ENCODE measurements at places on chromosomes 12 and 14.
A peak's percentile ranks its signal among the peaks of the same experiment; 100 is the strongest.

DNA sequence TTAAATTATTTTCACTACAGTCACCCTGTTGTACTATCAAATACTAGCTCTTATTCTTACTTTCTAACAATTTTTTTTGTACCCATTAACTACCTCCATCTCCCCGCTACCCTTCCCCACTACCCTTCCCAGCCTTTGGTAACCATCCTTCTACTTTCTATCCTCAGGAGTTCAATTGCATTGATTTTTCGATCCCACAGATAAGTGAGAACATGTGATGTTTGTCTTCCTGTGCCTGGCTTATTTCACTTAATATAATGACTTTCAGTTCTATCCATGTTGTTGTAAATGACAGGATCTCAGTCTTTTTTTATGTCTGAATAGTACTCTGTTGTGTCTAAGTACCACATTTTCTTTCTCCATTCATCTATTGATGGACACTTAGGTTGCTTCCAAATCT is 117.8 kb downstream of the FIGNL2 start:
- DNase-seq: no peak

GRCh38 chr12:67331123-67331522 is 62.0 kb downstream of the CAND1 start:
- DNase-seq: no peak

DNA sequence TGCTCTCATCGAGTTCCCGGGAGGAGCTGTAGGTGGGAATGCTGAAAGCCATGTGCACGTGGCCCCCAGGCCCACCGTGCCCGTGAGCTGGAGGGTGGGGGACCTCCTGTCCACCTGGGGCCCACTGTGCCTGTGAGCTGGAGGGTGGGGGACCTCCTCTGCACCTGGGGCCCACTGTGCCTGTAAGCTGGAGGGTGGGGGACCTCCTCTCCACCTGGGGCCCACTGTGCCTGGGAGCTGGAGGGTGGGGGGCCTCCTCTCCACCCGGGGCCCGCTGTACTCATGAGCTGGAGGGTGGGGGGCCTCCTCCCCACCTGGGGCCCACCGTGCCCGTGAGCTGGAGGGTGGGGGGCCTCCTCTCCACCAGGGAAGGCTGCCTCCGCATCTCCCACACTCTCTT is 13.9 kb upstream of the NUDT14 start:
- DNase-seq: no peak

GRCh38 chr12:30810918-30811317 is 56.2 kb upstream of the CAPRIN2 start:
- DNase-seq: no peak

DNA sequence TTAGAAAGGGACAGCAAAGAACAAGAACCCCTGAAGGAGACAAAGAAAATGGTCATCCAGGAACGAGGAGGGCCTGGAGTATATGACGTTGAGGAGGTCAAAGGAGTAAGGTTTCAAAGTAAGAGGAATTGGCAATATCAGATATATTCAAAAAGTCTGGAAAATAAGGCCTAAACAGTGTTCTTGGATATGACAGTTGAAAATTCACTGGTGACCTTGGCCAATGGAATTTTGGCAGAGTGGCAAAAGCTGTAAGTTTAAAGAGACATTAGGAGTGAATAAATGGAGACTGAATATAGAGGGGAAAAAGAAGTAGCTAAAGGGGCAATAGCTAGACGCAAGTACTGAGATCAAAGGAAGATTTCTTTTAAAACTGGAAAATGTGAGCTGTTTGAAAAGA is 4.1 kb upstream of the ACTN1 start:
- DNase-seq: no peak

DNA sequence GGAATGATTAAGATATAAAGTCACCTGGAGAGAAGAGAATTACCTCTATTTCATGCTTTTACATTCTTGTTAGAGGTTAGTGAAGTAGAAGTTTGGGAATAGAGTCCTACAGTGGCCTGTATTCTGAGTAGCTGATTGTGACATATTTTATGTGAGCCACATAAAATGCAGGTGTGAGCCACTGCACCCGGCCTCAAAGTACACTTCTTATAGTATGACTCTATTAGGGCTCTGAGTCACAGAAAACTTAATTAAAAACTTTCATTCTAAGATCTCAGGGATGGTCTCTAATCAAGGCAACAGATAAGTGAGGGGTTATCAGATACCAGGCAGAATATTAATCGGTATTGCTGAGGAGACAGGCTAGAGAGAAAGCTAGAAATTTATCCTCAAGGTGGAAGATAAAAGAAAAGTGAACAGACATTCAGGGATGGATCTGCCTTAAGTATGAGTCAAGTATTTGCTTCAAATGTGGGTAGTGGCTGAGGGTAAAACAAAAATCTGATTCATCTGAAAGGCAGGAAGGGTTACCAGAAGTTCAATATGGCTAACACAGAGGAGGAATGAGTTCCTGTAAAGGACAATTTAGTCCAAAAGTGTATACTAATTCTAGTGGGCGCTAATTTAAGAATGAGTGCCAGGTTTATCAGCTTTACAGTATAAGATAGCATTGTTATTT is 5.5 kb upstream of the G2E3 start:
- peak; percentile 78 for DNase-seq

- no peak for DNase-seq
Measured at GRCh38 chr14:100065942-100066574, 836 bp downstream of the EVL start.

- no peak for DNase-seq
Measured at GRCh38 chr12:52602552-52602951, 1.3 kb upstream of the KRT72 start.

DNA sequence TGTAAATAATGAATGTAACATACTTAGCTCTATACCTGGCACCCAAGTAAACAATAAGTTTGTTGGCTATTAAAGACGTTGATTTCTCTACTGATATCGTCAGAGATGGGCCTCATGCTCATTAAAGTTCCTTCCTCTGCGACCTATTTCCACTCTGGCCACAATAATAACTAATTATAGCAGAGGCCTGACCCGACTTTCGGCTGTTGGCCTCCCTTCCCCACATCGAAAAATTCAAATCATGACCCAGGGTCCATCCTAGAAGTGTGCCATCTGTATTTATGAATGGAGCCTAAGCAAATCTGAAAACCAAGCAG is 321 bp upstream of the USP30 start:
- DNase-seq: no peak

- peak; percentile 70 for DNase-seq
Measured at GRCh38 chr12:12975322-12976077, 23.5 kb upstream of the GPRC5D start.

DNA sequence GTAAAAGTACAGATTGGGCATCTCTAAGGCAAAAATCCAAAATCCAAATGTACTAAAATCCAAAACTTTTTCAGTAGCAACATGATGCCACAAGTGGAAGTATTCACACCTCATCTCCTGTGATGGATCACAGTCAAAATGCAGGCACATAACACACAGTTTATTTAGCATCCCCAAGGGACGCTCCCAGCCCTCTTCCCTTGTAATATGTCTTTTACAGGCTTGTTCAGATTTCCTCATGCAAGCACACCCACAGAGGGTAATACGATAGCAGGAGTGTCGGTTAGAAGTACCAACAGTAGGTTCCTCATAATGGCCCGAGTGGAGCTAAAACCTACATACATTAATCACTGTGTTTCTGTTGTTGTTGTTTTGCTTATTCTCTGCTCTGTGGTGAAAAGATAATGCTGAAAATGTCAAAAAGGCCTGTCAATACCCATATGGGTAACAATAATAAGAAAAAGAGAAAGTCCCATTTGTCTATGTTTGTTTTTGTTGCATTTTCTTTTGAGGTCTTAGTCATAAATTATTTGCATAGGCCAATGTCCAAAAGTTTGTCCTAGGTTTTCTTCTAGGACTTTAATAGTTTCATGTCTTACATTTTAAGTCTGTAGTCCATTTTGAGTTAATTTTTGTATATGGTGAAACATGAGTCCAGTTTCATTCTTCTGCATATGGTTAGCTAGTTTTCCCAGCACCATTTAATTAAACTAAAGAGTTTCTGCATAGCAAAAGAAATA is 133.1 kb downstream of the LRIG3 start:
- DNase-seq: no peak

GRCh38 chr14:89493877-89494634 is 77.0 kb upstream of the FOXN3 start:
- DNase-seq: no peak

GRCh38 chr14:40386433-40386832 is 954.2 kb upstream of the FBXO33 start:
- DNase-seq: no peak

- no peak for DNase-seq
Measured at GRCh38 chr12:28966046-28966780, 182.9 kb upstream of the FAR2 start.

DNA sequence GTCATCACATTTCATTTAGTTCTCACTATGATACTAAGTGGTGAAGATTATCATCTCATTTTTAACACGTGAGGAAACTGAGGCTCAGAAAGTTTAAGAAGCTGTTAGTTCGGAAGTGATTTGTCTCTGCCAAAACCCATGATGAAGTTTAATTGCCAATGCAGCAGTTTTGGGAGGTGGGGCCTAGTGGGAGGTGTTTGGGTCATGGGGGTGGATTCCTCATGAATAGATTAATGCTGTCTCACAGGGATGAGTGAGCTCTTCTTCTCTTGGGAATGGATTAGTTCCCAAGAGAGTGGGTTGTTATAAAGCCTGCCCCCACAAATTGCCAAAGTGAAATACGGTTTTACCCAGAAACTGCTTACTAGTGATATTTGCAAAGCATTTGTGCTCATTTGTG is 91.5 kb upstream of the IGF1 start:
- DNase-seq: no peak

DNA sequence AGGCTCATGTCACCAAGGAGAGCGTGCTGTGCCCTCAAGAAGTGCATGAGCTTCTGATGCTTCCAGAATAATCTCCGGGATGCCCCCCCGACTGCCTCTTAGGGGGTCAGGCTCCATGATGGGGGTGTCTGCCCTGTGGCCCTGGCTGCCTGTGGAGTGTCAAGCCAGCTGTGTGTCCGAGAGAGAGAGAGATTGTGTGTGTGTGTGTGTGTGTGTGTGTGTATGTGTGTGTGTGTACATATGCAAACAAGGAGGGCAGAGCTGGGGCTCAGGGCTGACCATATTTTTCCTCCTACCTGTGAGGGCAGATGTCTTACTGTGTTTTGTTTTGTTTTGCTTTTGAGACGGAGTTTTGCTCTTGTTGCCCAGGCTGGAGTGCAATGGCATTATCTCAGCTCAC is 5.6 kb upstream of the ALDH2 start:
- DNase-seq: no peak

DNA sequence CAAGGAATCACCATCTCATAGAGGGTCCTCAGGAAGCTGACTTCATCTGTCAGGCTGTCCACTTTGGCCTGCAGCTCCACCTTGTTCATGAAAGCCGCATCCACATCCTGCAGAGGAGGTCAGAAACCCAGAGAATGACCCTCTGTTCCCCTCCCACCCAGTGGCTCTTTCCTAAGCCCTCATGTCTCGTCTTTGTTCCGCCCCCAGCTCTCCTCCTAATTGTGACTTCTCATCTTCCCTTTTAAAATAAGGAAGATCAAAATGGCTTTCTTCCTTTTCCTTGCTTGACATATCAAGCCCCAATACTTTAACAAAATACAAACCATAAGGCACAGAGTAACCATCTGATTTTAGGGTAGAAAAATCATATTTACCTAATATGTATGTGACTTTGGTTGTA is 4.4 kb downstream of the KRT76 start:
- DNase-seq: no peak

- no peak for DNase-seq
Measured at GRCh38 chr12:62711631-62712241, 223.2 kb downstream of the PPM1H start.

DNA sequence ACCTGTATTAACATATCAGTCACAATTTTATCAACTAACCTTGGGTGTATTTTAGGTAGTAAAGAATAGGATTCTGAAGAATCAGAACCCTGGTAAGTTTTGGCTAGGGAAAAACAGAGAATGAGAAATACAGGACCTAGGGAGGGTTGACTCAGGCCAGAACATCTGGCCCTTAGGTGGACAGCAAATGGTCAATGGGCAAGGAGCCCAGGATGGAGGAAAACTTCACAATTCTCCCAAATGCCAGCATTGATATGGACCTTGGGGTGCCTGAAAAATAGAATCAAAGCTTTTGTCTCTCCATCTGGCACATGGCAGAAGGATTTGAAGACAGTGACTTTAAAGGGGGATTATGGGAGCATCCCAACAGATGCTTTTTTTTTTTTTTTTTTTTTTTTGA is 32.7 kb upstream of the PRPF39 start:
- no peak for DNase-seq

- no peak for DNase-seq
Measured at GRCh38 chr14:103748534-103748857, 32.9 kb downstream of the ZFYVE21 start.

GRCh38 chr12:94841904-94842610 is 161.4 kb downstream of the NDUFA12 start:
- no peak for DNase-seq

DNA sequence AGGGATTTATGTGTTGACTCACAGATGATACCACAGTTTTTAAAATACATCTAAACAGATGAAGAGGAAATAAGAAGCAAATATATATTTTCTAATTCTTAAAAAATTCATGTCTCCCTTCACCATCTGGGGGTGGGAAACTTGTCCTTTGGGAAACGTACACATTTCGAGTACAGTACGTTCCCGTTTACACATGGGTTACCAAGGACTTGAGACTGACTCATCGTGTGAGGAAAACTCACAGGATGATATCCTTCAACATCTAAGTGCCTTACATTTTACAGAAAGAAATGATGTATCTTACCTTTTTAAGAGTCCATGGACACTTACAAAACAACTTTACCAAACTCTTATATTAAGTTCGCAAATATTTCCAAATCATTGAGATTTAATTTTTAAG is 16.0 kb upstream of the FBLN5 start:
- DNase-seq: no peak

GRCh38 chr14:89531661-89532335 is 114.8 kb upstream of the FOXN3 start:
- DNase-seq: no peak

DNA sequence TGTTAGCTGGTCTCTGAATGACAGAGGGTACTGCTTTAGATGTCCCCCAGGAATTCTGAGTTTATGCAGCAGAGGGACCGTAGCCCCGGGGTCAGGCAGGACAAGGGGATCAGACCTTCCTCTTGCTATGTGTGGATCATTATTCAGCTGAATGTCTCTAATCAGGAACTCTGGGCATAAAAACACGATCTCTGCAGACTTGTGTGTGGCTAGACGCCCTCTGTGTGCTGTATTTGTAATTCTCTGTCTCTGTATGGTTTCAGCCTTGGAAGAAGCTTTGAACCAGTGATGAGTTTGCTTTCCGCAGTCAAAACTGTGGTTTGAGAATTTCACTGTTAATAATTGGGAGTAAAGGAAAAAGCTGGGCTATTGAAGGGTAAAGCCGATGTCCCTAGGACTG is 125.3 kb downstream of the ETV6 start:
- no peak for DNase-seq

DNA sequence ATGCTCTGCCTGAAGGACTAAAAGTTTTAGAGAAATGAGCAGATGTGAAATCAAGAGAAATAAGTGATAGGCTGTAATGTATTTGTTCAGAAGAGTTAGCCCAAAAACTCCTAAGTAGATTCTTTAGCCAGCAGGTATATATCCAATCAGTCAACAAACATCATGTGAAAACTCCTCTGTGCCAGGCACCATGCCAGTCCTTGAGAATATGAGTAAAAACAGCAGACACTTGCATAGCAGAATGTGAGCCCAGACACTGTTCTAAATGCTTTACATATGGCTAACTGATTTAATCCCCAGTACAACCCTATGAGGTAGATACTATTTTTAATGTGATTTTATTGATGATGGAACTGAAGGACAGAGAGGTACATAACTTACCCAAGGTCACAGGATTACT is 329.8 kb downstream of the PAWR start:
- DNase-seq: no peak

- no peak for DNase-seq
Measured at GRCh38 chr12:98769068-98769467, 124.0 kb downstream of the APAF1 start.
